GM23338 (cell line): ENCODE measurements at places on chromosomes 2 and 18. TPM values are rescaled to one million over a fixed set of nuclear protein-coding genes. Genes with fewer than 3 reads are reported as not detected.

GRCh38 chr2:24857746-24858145 is 62.3 kb downstream of the ADCY3 start:
- H3K36me3 ChIP-seq = no peaks in the 10 kb centered on the region
- H3K4me1 ChIP-seq = no peaks in the 10 kb centered on the region
- no peaks in the 10 kb centered on the region for H3K27me3 ChIP-seq
- no peak overlapping the region for H3K27ac ChIP-seq
- DNase-seq = no peak
- no peak overlapping the region for H3K4me3 ChIP-seq

Gene GRHL1
- 2.5 and 4.2 TPM in 2 replicates for total RNA-seq

DNA sequence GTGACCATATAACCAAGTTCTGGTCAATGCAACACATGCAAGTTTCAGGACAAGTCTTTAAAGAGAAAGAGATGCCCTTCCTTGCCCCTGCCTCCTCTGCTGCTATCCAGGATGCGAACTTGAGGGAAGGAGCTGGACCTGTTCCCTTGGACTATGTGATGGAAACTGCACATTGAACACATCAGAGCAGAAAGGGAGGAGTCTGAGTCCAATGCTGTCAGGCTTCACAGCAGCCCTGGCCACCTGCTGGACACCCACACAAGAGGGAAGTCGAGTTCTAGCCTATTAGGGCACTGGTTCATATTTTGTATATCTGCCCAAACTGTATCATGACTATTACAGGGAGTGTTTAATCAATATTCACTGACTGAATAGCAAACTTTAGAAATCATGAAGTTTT is 38.3 kb upstream of the TEX51 start:
- no peak for DNase-seq
- H3K4me1 ChIP-seq = no peaks in the 10 kb centered on the region
- no peak overlapping the region for H3K27ac ChIP-seq
- H3K4me3 ChIP-seq = no peak overlapping the region
- H3K27me3 ChIP-seq = no peaks in the 10 kb centered on the region

DNA sequence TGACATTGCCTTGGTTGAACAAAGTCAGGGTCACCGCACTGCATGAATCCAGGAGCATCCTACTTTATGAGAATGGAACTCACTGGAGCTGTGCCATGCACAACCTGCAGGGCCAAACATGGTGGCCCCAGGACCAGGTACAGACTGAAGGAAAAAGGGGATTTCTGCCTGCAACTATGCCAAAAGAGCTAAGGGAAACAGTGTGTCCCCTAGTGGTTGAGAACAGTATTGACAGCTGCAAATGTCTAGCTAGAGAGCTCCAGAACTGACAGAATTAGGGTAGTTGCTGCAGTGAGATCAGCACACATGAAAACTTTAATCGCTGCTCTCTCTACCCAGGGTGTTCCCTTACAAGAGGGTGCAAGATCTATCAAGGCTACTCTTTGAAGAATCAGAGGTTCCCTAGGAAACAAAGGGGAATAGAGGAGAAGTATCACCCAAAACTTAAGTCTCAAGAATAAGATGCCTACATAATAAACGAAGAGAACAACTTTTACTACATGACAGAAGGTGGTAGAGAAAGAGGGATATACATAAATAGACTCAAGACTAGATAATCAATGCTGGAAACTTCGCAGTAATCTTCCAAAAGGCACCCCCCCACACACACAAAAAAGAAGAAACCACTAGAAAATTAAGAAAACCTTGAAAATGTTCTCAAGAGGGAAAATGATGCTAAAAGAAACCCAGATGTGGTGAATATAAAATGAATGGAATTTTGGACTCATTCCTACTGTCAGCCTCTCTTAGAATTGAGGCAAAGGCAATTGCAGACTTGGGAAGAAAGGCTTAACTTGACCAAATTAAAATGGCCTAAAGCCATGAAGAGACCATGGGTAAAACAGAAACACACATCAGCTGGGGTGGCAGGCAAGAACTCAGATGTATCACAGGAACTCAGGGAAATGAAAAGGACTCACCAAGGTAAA is 43.6 kb upstream of the IHH start:
- H3K36me3 ChIP-seq = no peaks in the 10 kb centered on the region; the same call in 1 of the 2 replicates
- DNase-seq = peak; percentile 89
- no peak overlapping the region for H3K4me3 ChIP-seq
- H3K27me3 ChIP-seq = no peaks in the 10 kb centered on the region
- H3K27ac ChIP-seq = no peak overlapping the region

Gene C2orf66
- total RNA-seq = not detected in 2 replicates

- H3K27ac ChIP-seq = no peak overlapping the region
- H3K36me3 ChIP-seq = no peaks in the 10 kb centered on the region
- H3K4me3 ChIP-seq = no peak overlapping the region
- no peaks in the 10 kb centered on the region for H3K27me3 ChIP-seq
- H3K4me1 ChIP-seq = no peaks in the 10 kb centered on the region
Observed at GRCh38 chr18:40608226-40608625, 1346.8 kb upstream of the PIK3C3 start.

DNA sequence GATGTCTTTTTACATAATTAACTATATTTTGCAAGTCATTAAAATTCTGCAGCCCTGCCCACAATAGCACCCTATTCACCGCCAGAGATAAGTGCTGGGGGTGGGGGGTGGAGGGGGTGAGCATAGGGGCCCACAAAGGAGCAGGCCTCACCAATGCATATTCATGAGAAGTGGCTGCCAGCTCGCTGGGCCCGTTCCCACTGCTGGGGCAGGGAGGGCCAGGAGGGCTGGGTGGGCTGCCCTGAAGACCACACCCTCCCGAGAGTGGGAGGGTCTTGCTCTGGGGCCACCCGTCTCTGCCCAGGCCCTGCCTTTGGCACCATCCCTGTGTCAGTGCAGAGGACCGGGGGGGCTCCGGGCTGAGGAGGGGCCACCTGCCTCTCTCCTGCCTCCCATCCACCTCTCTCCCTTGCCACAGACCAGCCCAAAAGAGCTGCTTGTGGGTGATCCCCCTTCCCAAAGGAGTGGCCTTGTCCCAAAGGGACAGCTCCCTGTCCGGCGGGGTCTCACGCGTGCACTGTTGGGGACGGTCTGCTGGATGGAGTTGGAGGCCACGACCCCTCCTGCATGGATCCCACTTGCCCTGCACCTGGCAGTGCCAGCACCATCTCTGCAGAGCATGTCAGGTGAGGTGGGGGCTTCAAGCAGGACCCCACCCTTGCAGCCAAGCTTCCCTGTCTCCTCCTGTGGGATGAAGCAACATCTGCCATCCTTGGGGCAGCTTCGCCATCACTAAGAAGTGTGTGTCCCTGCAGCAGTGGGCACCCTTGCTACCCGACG is 138.8 kb upstream of the GPC1 start:
- H3K4me3 ChIP-seq = no peak overlapping the region
- H3K27me3 ChIP-seq = no peaks in the 10 kb centered on the region
- peaks cover 6% of the 10 kb centered on the region; the same call in 1 of the 2 replicates for H3K4me1 ChIP-seq
- no peak for DNase-seq
- no peaks in the 10 kb centered on the region for H3K36me3 ChIP-seq

Gene MLPH
- total RNA-seq = 15.7 and 16.5 TPM in 2 replicates

DNA sequence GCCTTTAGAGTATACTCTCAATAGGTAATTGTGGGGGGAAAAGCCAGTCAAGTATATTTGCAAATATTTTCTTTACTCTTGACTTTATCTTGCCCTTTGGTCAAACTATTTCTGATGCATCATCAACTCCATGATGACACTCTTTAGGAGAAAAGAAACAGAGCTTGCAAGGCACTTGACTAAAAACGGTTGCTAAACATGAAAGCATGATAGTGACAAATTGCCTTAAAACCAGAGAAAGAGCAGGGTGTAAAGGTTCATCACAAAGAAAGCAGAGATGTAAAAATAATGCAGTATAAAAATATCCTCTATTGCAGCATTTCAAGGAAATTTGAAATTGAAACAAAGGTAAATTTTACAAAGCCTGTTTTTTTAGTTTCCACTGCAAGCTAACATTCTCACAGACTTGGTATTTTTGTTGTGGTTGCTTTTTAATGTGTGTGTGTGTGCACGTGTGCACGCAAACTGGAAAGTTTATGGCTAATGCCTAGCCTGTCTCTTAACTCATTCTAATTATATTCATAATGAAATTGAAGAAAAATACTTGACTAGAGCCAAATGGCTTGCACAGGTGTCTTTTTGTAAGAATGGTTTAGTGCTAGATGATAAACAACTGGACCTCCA is 503.6 kb downstream of the ARHGAP15 start:
- DNase-seq = no peak
- H3K36me3 ChIP-seq = 0 out of 2 replicates have a peak, but pooled peaks cover 6% of the 10 kb centered on the region
- no peaks in the 10 kb centered on the region for H3K4me1 ChIP-seq
- H3K4me3 ChIP-seq = no peak overlapping the region
- H3K27me3 ChIP-seq = no peaks in the 10 kb centered on the region

GRCh38 chr2:215332872-215333595 is 21.2 kb downstream of the ATIC start:
- no peak for DNase-seq
- H3K27ac ChIP-seq = no peak overlapping the region
- H3K4me3 ChIP-seq = no peak overlapping the region
- no peaks in the 10 kb centered on the region for H3K27me3 ChIP-seq
- H3K36me3 ChIP-seq = peaks cover 88% of the 10 kb centered on the region

- H3K4me1 ChIP-seq = no peaks in the 10 kb centered on the region; the same call in 1 of the 2 replicates
- no peak overlapping the region for H3K4me3 ChIP-seq
- no peak for DNase-seq
Observed at GRCh38 chr18:75809151-75809925, 381.8 kb upstream of the SMIM21 start.

GRCh38 chr2:216436383-216436782 is 24.1 kb downstream of the SMARCAL1 start:
- DNase-seq = no peak
- H3K27ac ChIP-seq = no peak overlapping the region

- H3K4me1 ChIP-seq = no peaks in the 10 kb centered on the region
- no peaks in the 10 kb centered on the region for H3K27me3 ChIP-seq
- H3K27ac ChIP-seq = no peak overlapping the region
- H3K36me3 ChIP-seq = no peaks in the 10 kb centered on the region
- no peak for DNase-seq
- H3K4me3 ChIP-seq = no peak overlapping the region
Observed at GRCh38 chr2:116935097-116935814, 879.2 kb upstream of the DDX18 start.

Gene TRMT61B
- total RNA-seq = 34.7 and 51.9 TPM in 2 replicates

- DNase-seq = peak; percentile 53
- peak overlapping the region; percentile 68 for H3K4me3 ChIP-seq
- H3K27ac ChIP-seq = no peak overlapping the region
- H3K4me1 ChIP-seq = peaks cover 5% of the 10 kb centered on the region; the same call in 1 of the 2 replicates
- H3K27me3 ChIP-seq = peaks cover 48% of the 10 kb centered on the region
- no peaks in the 10 kb centered on the region for H3K36me3 ChIP-seq
Observed at GRCh38 chr18:23690505-23691068, 1.3 kb downstream of the LAMA3 start.

Gene IL36RN
- total RNA-seq = not detected in 2 replicates

Gene UGT1A4
- total RNA-seq = not detected in 2 replicates

DNA sequence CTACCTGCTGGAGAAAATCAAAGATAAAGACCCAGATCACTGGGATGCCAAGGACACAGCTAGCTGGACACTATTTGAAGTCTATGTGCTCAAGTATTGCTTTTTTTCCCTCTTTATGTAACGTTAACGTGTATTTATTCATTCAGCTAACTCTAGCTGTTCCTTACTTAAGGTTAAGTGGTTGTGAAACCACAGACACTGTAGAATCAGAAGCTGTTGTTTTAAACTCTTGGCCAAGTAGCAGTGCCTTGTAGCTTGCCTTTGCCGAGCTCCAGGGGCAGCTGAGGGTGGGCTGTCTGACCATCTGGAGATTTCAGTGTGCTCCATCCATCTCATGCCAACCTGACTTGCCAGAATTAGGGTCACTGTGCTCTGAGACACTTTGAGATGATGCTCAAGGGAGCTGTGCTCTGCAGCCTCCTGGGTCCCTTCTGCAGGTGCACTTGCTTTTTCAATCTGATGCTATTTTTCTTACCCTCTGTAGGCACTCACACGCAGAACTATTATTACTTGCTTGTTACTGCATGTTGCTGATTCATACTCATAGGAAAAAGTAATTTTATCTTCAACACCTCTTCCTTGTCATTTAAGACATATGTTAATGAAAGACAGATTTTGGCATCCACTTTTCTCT is 116.2 kb downstream of the METTL8 start:
- peak overlapping the region; percentile 96 for H3K27ac ChIP-seq
- no peaks in the 10 kb centered on the region for H3K36me3 ChIP-seq
- DNase-seq = no peak

DNA sequence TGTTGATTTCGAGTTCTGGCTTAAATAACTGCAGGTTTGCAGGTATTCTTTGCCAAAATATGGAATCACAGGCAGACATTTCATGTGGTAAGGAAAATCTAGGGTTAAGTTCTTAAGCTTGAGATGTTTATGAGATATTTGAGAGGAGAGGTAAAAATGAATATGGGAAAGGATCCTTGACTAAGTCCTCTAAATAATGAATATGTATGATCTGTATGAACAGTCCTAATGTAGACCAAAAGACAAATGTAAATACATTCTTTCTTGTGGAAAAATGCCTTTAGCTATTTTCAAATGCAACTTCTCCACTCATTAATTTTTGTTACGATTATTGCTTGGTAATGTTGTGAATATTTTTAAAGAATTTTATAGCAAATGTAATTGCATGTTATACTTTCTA is 1632.6 kb downstream of the SUCLG1 start:
- H3K4me1 ChIP-seq = peaks cover 3% of the 10 kb centered on the region; the same call in 1 of the 2 replicates
- no peaks in the 10 kb centered on the region for H3K36me3 ChIP-seq
- DNase-seq = no peak

DNA sequence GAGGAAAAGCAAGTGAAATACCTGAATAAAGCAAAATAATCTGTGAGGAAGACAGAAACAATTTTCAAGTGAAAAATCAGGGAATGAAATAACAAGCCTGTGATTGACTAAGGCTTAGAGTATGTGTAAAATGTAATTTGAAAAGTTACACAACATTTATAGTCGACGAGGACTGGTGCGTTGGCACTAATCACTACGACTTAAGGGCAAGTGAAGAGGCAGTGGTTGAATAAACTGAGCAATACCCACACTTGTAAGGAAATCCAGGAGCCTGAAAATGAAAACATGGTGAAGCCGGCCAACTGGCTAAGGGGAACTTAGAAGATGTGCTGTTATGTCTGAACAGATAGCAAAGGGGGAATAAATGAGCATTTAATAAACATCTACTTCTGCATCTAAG is 13.4 kb downstream of the DOK1 start:
- DNase-seq = no peak
- H3K36me3 ChIP-seq = no peaks in the 10 kb centered on the region
- H3K4me1 ChIP-seq = no peaks in the 10 kb centered on the region
- no peak overlapping the region for H3K27ac ChIP-seq

Gene B3GNT7
- total RNA-seq = 78.1 and 89.4 TPM in 2 replicates

Gene GPR17
- total RNA-seq = not detected in 2 replicates

- H3K4me1 ChIP-seq = no peaks in the 10 kb centered on the region
- H3K27me3 ChIP-seq = no peaks in the 10 kb centered on the region
- no peak for DNase-seq
- no peak overlapping the region for H3K4me3 ChIP-seq
- no peak overlapping the region for H3K27ac ChIP-seq
- no peaks in the 10 kb centered on the region for H3K36me3 ChIP-seq
Observed at GRCh38 chr18:10194592-10194991, 259.8 kb upstream of the APCDD1 start.

Gene OST4
- total RNA-seq = 155 and 226 TPM in 2 replicates

- H3K4me3 ChIP-seq = no peak within 1 kb of the TSS
- no peaks in the 10 kb centered on the region for H3K36me3 ChIP-seq
- H3K27ac ChIP-seq = no peak within 1 kb of the TSS
- no peaks in the 10 kb centered on the region; the same call in 1 of the 2 replicates for H3K4me1 ChIP-seq
- no peaks in the 10 kb centered on the region for H3K27me3 ChIP-seq
Observed at GRCh38 chr2:113173542-113174375, at the start of gene PSD4. Gene PSD4 (plus strand): TSS chr2:113173971. CDS start chr2:113182457, 8,486 bp downstream.

Gene INPP5D
- 8.0 and 8.3 TPM in 2 replicates for total RNA-seq
